Fibroblast of skin of back (primary cell): ENCODE measurements at places on chromosomes 1 and 21.

GRCh38 chr1:161172776-161173376 lies 4.4 kb downstream of the B4GALT3 start:
- peak; percentile 82 for DNase-seq

GRCh38 chr1:75612976-75613375 lies 2.1 kb upstream of the SLC44A5 start:
- no peak for DNase-seq

GRCh38 chr1:22388671-22389450 lies 62.8 kb upstream of the ZBTB40 start:
- DNase-seq = peak; percentile 90

DNA sequence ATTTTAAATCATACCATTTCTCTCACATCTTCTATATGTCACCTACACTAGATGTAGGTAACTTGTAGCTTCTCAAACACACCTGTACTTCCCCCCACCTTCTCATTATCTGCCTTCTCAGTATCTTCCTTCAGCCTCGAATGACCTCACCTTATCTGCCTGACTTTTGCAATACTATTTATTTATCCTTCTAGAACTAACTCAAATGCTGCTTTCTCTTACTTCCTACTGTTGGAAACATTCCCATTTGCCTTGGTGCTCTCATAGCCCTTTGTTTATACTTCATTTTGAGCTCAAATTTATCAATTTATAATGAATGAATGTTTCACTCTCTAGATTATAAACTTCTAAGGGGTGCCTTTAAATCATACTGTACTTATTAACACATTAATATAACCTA lies 50.4 kb upstream of the KIAA1614 start:
- DNase-seq = no peak

DNA sequence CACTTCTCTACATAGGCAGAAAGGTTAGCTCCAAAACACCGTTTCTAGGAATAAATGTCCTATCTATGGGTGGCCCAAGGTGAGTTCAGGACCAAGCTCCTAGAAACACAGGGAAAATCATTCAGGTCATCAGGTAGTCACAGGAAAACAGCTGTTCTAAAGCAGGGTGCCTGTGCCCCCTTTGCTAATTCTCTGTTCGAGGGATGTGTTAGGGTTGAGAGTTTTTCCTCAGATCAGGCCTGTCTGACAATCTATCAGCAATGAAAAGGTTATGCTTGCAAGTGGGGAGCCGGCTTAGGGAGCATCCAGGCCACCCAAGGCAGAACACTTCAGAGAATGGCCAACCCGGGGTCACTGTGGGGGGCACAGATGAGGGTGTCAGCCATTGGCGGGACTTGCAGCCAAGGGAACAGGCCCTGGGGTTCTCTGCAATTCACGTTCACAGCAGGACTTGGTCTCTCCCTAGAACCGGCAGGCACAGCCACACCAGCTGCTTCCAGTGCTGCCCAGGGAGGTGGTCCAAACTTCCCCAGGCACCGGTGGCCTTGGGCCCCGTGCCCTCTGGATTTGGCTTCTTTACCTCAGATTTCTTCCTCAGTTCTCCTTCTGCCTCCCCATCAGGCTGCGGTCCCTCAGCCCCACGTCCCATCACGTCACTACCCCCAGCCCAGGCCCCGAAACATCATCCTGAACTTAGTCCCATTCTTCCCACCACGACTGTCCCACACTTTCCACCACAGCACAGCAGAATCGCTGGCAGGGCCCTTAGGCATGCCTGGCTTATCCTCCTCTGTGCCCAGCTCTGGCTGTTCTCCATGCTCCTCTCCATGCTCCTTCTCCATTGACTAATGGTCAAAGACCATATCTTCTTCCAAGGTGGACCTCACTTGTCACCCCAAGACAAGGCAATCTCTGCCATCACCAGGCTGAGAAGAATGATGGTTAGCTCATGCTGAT lies 11.0 kb downstream of the CD2 start:
- no peak for DNase-seq

DNA sequence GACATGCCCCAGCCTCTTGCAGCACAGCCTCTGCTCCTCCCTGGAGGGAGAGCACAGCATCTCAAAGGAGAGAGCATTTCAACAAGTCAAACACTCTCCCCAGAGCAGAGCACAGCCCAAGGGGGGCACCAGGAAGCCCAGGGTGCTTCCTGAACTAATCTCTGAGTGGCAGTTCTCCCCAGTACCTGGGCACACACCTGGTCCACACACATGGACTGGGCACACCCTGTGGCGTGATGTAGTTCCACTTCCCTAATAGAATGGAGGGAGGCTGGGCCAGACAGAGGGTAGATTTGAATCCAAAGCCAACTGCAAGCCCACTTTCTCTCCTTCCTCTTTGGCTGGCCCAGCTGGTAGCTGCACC lies 55.5 kb downstream of the CD46 start:
- DNase-seq = no peak

- DNase-seq = peak; percentile 67
Measured at GRCh38 chr1:109248797-109249629, at the start of gene CELSR2. Gene CELSR2, plus strand, starts transcription at chr1:109249539. Its CDS starts 541 bp downstream, at chr1:109250080.

DNA sequence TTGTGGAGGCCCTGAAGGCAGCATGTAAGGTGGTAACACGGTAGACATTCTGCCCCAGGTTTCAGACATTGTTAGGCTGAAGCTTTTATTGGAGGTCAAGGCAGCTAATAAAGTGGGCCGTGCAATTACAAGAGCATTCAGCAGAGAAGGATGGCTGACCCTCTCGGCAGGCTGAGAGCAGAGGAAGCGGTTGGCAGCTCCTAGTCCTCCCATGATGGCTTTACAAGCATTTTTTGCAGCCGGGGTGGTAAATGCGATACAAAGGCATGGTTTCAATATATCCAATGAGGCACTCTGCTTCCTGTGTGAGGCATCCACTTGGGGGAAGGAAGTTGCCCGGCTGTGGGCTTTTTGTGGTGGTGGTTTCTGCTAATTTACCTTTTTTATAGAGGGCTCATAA lies 14.6 kb downstream of the KIF26B start:
- no peak for DNase-seq

DNA sequence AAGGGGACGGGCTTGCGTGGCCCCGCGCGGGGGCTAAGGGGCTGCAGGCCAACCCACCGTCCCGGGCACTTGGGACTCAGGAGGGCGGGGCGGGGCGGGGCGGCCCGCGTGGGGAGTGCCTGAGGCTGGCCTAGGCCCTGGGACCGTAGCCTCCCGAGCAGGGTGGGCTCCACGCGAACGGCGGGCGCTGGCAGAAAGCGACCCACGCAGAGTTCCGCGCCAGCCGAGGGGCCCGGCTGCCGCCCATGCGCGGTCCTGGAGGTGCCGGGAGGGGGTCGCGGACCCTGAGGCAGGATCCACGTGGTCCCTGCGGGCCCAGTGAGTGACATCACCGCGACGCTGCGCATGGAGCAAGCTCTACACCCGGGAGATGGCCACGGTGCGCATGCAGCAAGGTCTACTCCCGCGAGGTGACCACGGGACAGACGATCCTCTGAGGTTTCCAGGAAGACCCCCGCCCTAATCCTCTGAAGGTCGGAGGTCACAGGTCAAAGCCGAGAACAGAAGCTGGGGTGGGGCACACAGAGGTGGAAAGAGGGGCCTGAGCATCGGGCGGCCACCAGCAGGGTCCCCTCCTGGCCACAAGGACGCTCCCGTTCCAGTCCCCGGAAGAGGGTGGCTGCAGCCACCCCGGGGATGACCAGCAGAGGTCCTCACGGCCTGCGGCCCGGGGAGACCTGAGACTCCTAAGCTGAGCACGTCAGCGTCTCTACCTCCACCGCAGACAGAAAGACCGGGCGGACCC lies 13.5 kb upstream of the SLC19A1 start:
- DNase-seq = peak; percentile 76

- DNase-seq = peak; percentile 91
Measured at GRCh38 chr1:169363046-169363730, 4.4 kb downstream of the NME7 start.

DNA sequence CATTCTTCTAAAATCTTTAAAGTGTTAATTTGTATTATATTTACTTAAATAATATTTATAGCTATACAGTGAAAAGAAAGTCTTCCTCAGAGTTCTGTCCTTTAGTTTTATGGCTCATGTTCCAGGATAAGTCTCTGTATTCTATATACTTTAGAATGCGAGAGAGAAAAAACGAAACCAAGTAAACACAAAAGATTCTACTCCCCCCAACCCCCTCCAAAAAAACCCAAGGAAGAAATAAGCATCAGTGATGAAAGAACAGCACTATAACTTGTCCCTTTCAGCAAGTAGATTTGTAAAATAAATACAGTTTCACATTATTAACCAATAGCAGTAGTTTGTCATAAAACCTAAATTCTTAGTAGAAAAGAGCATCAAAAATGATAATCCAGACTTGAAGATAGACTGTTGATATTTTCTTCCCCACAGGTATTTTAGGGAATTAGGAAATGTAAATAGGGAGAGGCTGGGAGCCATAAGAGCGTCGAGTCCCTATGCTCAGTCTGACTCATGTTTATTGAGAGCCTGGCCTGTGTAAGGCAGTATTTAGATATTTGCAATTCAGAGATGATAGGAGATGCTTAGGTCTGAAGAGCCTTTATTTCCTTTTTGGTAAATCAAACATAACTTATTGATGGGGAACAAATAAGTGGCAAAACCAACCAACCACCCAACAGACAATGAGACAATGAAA lies 35.5 kb downstream of the CDC14A start:
- no peak for DNase-seq

GRCh38 chr1:201436969-201437368 lies 15.4 kb upstream of the TNNI1 start:
- DNase-seq = no peak

- DNase-seq = peak; percentile 66
Measured at GRCh38 chr1:87331365-87332241, 2.9 kb downstream of the LMO4 start.
